ENCODE measurements at places on chromosomes 5 and 9. TPM values are rescaled to one million over a fixed set of nuclear protein-coding genes. Genes with fewer than 3 reads are reported as not detected.

The GABRA1 gene
- polyA plus RNA-seq: not detected

The DIRAS2 gene
- polyA plus RNA-seq: not detected

The DND1 gene
- polyA plus RNA-seq: 0.57 TPM

The TRIM32 gene
- polyA plus RNA-seq: 9.0 TPM

The GRM6 gene
- not detected for polyA plus RNA-seq

All from foreskin keratinocyte (primary cell).